Mesothelial cell of epicardium (in vitro differentiated cells): ENCODE measurements at places on chromosomes 6 and 20.
A peak's percentile ranks its signal among the peaks of the same experiment; 100 is the strongest.

GRCh38 chr6:50850223-50851048 is 31.8 kb downstream of the TFAP2B start:
- peak; percentile 71 for DNase-seq

DNA sequence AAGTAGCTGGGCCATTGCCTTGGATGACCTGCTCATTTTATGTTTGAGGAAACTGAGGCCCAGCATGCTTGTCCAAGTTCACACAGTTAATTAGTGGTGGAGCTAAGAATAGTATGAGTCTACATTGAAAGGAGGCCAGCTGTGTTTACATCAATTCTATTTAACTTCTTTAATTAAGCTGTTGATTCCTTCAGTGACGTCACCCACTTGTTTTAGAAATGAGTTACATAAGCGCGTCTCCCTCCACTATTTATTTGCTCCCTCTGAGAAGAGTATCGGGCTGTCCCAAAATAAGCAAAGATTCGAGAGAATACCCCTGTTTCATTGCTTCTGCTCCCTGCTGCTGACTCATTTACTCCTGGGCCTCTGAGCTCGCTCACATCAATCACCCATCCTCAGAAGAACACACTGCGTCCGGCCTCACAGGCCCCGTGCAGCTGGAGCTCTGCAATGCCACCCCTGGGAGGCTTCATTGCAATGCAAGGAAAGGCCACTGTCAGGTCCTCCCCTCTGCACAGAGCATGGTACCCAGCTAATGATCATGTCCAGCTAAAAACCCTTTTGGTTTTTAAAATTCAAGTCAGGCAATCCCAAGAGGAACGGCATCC is 74.8 kb upstream of the BMP2 start:
- no peak for DNase-seq

DNA sequence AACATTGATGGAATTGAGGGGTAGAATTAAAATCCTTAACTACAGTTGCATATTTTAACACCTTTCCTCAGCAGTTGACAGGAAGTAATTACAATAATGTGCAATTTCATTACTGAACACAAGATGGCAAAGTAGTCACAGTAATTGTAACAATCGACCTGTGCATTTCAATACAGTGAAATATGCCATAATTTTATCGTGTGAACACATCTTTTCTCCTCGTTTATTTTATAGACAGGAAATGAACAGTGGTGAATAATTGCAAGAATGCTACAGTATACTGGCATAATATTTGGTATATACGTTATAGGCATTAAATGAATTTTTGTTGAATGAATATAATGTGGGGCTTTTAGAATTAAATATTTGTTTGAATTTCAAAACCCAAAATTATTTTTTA is 25.0 kb downstream of the CYB5R4 start:
- no peak for DNase-seq

DNA sequence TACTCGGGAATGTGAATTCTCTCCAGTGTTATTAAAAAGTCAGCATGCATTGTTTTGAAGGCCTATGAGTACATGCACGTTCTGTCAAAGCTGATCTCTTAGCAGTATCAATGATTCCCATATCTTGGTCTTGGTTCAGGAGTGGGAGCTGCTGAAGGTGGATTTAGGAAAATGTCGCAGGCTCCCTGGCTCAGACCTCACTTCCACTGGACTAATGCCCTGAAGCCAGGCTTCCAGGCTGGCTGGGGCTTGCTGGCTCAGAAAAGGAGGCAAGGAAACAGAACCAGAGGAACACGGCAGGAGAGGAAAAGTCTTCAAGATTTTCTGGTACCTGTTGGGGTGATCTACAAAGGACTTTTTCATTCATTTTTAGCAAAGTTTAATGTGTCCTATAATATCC is 81.6 kb downstream of the OLIG3 start:
- DNase-seq: no peak

DNA sequence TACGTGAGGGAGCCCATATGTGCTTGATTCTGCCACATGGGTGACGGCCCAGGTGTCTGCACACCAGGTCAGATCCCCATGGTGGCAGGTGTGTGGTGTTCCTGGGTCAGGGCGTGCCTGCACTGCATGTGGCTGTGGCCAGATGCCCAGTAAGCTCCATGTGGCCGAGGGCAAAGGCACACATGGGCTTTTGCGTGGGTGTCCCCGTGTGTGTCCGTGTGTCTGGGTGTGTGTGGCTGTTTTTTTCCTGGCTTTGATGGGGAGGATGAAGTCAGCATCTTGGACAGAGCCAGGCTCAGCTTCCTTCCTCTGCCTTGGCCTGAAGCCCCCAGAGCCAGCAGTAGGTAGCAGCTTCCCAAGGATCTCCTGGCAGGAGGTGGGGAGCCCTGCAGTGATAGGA is 1.5 kb upstream of the TNXB start:
- DNase-seq: no peak

GRCh38 chr6:130742131-130742681 is 85.0 kb upstream of the SMLR1 start:
- DNase-seq: no peak
